ENCODE measurements at places on chromosomes 1 and 21. TPM values are rescaled to one million over a fixed set of nuclear protein-coding genes. Genes with fewer than 3 reads are reported as not detected.

DNA sequence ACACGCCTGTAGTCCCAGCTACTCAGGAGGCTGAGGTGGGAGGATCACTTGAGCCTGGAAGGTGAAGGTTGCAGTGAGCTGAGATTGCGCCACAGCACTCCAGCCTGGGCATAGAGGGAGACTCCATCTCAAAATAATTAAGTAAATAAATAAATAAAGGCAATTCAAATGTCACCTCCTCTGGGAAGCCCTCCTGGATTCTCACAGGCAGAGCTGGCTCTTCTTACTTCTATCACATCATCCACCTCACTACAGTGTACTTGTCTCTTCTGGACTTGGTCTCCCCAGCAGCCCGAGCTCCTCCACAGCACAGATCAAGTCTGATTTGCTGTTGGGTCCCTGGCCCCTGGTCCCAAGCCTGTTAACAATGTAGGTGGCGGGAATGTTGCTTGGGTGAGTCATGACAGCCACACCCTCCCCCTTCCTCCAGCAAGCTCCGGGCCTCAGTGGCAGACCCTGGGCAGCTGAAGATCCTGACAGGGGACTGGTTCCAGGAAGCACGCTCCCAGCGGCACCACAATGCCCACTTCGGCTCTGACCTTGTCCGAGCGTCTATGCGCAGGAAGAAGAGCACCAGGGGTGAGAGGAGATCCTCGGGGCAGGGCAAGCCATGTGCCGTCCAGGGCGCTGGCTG is 5.3 kb downstream of the SYTL1 start:
- DNase-seq = no peak

GRCh38 chr1:37588939-37589338 is 6.8 kb downstream of the GNL2 start:
- DNase-seq = no peak

- no peak for DNase-seq
Observed at GRCh38 chr1:107184888-107185287, 44.0 kb downstream of the NTNG1 start.

DNA sequence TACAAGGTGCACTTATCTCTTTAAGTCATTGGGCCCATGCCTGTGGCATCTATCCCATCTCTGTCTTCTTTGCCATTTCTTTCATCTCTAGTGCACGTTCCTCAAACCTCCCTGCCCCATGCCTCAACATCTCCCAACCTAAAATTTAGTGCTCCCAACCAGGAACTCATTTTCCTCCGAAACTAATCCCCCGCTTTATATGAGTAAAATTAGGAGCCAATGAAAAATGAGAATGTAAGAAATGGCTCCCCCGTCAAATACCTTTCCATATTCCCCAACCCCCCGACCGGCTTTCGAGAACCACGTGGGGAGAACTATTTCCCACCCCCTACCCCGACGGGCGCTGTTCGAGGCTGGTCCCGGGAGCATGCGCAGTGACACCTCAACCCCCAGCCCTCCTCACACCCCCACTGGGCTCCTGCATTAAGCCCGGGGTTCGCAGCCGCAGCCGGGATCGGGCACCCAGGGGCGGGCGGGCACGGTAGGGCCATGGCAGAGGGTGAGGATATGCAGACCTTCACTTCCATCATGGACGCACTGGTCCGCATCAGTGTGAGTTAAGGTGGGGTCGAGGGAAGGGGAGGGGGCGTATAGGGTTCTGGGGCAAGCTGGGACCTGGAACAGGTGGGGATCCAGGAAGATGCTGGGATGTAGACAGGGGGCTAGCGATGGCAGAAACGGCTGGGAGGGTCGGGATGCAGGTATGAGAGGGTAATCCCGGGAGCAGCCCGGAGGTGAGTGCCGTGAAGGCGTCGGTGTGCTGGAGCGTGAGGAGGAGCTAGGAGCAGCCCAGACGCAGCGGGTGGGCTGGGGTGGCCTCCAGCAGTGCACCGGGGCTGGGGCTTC is at the start of gene TRIM46:
Gene TRIM46, plus strand, starts transcription at position 372 of the 846 bp plus-strand sequence. Its CDS starts 118 bp downstream, at position 490.
- DNase-seq = peak; percentile 20

DNA sequence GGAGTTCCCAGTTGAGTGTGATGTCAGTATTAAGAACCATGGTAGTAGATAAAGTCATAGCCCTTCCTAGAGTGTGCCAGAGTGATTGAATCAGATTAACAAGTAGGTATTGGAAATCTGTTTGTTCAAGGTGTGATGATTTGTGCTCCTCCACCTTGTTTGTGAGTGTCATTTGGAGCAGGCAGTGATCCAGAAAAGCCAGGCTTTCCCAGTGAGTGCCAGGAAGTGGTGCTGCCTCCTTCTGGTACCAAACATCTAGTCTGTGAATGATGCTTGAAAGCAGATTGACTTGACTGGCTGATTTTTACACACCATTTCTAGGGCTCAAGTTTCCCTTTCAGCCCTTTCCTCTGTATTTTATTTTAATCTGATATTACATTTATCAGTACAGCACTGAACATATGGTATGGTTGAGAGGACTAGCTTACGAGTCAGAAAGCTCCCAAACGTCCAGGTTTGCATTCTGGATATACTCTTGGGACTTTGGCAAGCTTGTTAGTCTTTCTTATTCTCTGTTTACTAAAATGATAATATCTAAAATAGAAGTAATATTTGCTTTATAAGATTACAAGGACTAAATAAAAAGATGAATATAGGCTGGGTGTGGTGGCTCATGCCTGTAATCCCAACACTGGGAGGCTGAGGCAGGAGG is 100.7 kb downstream of the PATJ start:
- peak; percentile 18 for DNase-seq

- DNase-seq = peak; percentile 55
Observed at GRCh38 chr1:151984313-151984956, 9.2 kb downstream of the S100A10 start.

DNA sequence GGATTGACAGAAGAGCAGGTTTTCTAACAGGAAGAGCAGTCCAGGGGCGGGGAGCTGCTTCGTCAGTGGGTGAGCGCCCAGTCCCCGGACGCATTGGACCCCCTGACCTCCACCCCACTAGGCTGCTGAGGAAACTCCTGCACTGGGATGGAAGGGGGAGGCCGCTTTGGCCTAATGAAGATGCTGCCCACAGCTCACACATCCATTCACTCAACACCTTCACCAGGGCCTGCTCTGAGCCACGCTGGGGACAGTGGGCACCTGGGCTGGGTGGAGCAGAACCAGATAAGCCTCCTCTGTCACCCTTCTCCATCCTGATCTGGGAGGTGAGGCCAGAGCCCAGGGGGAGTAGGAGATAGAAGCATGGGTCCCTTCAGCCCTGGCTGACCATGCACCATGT is 13.3 kb downstream of the LRP8 start:
- DNase-seq = no peak

- no peak for DNase-seq
Observed at GRCh38 chr1:75643460-75643859, 32.5 kb upstream of the SLC44A5 start.

- peak; percentile 81 for DNase-seq
Observed at GRCh38 chr1:217089361-217090014, 366.3 kb upstream of the ESRRG start.

DNA sequence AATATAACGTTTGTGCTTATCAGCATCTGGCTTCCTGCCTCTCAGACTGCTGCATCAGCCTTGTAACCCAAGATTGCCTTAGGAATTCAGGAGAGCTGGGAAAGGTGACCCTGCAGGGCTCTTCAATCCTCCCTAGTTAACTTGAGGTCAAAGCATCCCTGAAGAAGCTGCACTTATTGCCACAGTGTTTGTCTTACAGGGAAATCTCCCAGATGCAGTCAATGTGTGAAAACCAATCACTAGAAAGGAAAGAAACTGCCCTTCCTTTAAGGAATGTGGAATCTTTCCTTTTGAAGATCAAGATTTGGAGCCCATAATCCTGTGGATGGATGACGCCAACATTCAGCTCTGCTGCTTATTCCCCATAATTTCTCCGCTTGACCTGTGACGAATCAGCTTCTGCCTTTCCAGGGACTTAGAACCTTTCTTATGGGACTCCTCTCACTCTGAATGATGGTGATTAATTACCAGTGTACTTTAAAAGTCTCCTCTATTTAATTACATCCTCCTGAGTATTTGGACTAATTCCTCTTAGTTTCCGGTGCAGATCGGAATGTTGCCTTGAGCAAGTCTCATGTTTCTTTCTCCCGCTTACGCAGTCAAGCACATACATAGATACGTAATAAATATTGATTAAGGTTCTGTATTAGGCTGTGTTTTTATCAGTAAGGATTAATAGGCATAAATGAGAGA is 14.4 kb downstream of the ADAMTS5 start:
- DNase-seq = no peak

- no peak for DNase-seq
Observed at GRCh38 chr1:14954210-14954609, 199.3 kb upstream of the TMEM51 start.

DNA sequence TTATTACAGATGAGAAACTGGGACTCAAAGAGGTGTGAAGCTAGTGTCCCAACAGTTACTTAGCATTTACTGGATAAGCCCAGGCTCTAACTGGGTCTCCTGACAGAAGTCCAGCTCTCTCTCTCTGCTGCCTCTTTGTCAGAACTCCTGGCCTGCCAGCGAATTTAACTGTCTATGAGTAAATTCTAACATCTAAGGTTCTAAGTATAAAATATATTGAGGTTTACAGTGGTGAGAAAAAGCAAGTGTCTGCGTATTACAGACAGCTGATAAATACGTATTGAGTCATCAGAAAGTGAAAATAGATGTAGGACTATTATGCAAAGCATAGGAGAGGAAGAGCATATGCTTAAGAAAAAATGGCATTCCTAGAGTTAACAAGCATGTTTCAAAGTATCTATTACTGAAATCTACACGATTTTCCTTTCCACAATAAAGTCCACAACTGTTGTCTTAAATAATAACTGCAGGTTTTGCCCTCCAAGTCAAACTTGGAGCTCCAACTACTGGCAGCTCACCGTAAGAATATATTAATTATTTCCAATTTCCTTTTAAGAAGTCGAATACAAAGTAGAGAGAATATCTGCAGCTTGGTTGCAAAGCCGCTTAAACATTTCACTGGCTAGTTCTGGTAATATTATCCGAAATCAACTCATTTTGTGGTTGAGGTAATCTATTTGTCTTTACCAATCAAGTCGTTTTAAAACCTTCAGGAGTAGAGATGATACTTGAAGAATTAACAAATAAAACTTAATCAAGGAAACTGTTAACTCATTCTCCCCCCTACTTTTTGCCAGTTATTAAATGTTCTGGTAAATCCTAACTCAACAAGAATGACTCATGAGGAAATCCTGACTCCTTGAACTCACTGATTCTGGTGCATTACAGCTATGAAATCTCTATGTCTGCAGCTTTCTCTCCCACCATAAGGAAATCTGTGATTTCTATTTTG is 1.4 kb upstream of the RGS2 start:
- peak; percentile 46 for DNase-seq

DNA sequence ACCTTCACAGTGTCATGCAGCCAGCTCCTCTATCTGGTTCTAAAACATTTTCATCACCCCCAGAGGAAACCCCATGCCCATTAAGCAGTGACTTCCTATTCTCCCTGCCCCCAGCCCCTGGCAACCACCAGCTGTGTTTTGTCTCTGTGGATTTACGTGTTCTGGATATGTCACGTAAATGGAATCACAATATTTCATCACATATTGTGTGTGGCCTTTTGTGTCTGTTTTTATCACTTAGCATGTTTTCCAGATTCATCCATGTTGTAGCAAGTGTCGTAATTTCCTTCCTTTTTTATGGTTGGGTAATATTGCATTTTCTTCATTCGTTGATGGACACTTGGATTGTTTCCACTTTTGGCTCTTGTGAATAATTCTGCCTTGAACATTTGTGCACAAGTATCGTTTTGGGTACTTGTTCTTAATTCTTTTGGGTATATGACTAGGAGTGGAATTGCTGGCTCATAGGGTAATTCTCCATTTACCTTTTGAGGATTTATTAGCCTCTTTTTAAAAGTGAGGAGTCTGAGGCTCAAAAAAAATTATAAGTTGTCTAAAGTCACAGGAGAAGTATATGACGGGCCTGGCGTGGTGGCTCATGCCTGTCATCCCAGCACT is 127.0 kb downstream of the MRPS6 start:
- no peak for DNase-seq

GRCh38 chr1:208079161-208079560 is 165.0 kb downstream of the PLXNA2 start:
- no peak for DNase-seq

DNA sequence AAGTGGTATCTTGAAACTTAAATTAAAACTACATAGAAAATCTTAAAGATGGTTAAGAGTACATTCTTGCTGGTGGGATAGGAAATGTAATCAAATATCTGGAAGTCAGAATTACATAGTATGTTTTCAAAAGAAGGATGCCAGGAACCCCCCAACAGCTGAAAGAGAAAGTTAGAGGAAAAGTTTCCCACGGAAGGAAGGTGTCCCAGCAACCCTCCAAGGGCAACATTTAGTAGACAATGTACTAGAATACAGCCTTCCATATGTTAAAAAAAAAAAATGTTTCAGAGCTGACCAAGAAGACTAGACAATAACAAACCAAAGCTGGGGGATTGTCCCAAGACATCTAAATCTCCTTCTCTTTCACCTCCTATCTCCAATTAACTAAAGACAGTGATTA is 2.2 kb downstream of the DEDD start:
- no peak for DNase-seq

DNA sequence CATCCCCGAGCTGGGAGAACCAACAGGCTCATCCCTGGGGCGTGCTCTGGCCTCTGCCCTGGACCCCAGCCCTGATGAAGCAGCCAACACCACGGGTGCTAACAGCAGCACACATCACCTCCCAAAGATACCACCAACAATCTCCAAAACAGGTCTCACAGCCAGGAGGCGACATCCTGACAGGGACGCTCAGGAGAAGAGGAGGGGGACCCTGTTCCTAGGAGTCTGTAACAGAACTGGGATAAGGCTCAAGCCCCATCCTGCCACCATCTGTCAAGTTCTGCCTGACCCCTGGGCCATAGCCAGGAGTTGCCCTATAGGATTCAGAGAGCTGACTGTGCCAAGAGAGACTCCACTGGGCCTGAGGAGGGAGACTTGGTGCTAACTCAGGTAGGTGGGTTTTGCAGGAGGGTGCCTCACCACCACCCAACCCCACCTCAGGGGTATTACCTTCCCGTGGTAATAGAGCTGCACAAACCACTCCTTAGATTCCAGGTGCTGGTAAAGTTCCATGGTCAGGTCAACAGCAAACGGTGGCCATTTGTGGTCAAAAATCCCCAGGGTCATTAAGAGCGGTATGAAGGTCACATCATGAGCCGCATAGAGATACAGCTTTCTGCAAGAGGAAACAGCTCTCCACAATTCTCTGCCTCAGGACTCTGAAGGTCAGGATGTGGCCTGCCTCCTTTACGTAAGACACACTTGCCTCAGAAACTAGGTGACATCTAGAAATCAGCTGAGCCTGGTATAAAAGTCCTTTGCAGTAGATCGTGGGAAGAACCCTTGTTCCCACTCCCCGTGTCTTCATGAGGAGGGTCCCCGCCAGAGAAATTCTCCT is 22.3 kb downstream of the ACP6 start:
- peak; percentile 45 for DNase-seq

The PAQR6 gene
- polyA plus RNA-seq = 4.6 TPM

The SPATA21 gene
- polyA plus RNA-seq = 0.27 TPM

The CELA2B gene
- polyA plus RNA-seq = not detected

The OLFML2B gene
- 0.54 TPM for polyA plus RNA-seq

The GJB5 gene
- polyA plus RNA-seq = not detected

The PTPN14 gene
- 5.8 TPM for polyA plus RNA-seq

The CD247 gene
- 2.8 TPM for polyA plus RNA-seq

The PDC gene
- not detected for polyA plus RNA-seq

The KRTAP19-1 gene
- not detected for polyA plus RNA-seq
